ENCODE measurements at places on chromosomes 4 and X. TPM values are rescaled to one million over a fixed set of nuclear protein-coding genes. Genes with fewer than 3 reads are reported as not detected.

Gene CETN2
- 32.0 TPM for total RNA-seq

Gene RBM47
- 0.11 TPM for total RNA-seq

Gene P2RY4
- total RNA-seq: not detected

Gene CENPE
- 5.7 TPM for total RNA-seq

Gene ZMAT1
- total RNA-seq: 4.9 TPM

Gene FAM114A1
- total RNA-seq: 139 TPM

Data from osteocyte (in vitro differentiated cells).